Mesothelial cell of epicardium (in vitro differentiated cells): ENCODE measurements at places on chromosomes 11 and 22. TPM values are rescaled to one million over a fixed set of nuclear protein-coding genes. Genes with fewer than 3 reads are reported as not detected.

- H3K4me1 ChIP-seq: peaks cover 8% of the 10 kb centered on the region
- no peaks in the 10 kb centered on the region for H3K27me3 ChIP-seq
These were observed 3.2 kb downstream of the GPR152 start for GRCh38 chr11:67449116-67449844.

DNA sequence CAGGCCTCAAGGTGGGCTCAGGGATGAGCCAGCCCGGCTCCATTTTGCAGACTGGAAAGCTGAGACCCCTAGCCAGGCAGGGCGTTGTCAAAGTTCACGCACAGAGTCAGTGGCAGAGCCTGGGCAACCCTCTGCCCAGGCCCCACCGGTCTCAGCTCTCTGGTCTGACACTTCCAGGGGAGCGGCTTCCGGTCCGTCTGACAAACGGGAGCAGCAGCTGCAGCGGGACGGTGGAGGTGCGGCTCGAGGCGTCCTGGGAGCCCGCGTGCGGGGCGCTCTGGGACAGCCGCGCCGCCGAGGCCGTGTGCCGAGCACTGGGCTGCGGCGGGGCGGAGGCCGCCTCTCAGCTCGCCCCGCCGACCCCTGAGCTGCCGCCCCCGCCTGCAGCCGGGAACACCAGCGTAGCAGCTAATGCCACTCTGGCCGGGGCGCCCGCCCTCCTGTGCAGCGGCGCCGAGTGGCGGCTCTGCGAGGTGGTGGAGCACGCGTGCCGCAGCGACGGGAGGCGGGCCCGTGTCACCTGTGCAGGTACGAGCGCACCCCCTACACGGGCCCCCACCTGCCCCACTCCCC lies 36.0 kb downstream of the CD6 start:
- peaks cover 43% of the 10 kb centered on the region for H3K27me3 ChIP-seq
- H3K27ac ChIP-seq: no peak overlapping the region

- no peak overlapping the region for H3K4me3 ChIP-seq
- no peak for DNase-seq
- H3K36me3 ChIP-seq: peaks cover 54% of the 10 kb centered on the region
- H3K4me1 ChIP-seq: no peaks in the 10 kb centered on the region
- H3K27me3 ChIP-seq: no peaks in the 10 kb centered on the region
These were observed 98.5 kb downstream of the EHF start for GRCh38 chr11:34719303-34719848.

DNA sequence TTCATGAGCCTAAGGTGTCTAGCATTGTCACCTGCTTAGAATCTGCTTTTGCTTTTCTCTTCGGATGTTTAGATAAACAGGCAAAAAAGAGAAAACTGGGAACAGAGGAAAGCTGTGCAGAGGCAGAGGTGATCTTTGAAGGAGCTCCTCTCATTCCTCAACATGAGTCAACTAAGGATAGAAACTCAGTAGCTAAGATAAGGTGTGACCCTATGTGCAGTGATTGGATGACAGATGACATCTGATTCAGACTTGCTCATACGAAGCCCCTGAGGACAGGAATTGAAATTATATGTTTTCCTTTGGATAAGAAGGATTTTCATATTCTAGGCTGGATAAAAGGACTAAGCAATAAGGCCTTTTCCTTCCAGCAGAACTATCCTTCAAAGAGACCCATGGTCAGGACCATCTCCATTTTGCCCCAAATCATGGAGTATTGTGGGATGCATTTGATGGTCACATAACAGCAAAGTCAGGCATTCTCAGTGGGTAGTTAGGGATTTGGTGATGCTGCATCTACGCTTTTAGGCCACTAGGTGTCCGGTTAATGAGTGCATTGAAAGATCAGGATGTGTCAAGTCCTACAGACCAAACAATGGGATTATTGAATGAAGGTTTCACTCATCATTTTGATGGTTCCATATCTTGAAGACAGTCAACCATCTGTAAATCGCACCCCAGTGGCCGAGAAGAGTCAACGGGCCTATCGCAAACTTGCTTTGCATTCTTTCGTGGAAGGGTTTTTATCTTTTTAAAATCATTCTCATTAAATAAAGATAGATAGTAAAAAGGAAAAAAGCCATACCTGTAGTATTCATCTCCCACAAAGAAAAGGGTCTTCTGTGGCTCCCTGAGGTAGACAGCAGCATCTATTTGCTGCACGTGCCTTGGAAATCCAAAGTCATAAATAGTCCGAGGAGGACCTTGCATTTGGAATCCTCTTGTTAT lies 32.2 kb downstream of the MMP20 start:
- DNase-seq: no peak
- H3K36me3 ChIP-seq: no peaks in the 10 kb centered on the region
- no peak overlapping the region for H3K4me3 ChIP-seq

- peak; percentile 89 for DNase-seq
- H3K4me3 ChIP-seq: peak overlapping the region; percentile 66
- H3K27me3 ChIP-seq: peaks cover 71% of the 10 kb centered on the region
- H3K36me3 ChIP-seq: no peaks in the 10 kb centered on the region
These were observed 20.8 kb downstream of the DGCR6L start for GRCh38 chr22:20298803-20299745.

DNA sequence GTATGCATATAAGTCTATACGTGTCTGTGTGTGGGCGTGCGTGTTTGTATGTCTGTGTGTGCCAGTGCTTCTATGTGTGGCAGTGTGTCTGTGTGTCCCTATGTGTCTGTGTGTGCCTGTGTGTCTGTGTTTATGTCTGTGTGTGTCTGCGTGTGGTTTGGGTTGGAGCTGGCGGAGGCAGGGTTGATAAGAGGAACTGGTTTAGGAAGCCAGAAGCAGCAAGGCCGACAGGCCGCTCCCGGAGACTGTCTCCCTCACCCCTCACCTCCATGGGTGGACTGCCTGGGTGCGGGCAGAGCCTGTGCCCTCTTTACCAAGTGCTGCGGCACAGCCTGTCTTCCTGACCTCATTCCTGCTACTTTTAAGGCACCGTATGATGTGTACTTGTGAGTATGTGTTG lies 327.1 kb upstream of the B3GAT1 start:
- H3K4me1 ChIP-seq: peaks cover 31% of the 10 kb centered on the region
- H3K27ac ChIP-seq: no peak overlapping the region
- H3K27me3 ChIP-seq: no peaks in the 10 kb centered on the region
- no peak for DNase-seq

GRCh38 chr11:1310318-1310687 lies 871 bp upstream of the TOLLIP start:
- H3K4me3 ChIP-seq: peak overlapping the region; percentile 78
- H3K4me1 ChIP-seq: peaks cover 15% of the 10 kb centered on the region

DNA sequence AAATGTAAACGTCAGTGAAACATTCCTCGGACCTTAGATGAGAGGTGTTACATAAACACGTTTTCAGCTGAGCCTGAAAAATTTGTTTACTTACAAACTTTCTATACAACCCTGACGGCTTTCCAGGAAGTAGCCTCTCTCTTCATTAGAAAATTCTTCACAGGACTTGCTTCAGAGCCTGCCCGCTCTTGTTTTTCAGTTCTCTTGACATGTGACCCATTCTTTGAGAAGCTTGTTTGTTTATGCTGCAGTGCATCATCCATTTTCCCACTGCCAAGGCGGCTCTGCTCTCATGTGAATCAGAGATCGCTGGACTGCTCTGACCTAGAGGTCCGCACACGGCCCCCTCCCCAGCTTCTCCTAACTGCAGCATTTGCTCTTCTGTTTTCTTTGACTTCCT lies 47.9 kb upstream of the ARHGAP42 start:
- H3K27ac ChIP-seq: peak overlapping the region; percentile 77
- H3K4me3 ChIP-seq: peak overlapping the region; percentile 26
- H3K27me3 ChIP-seq: no peaks in the 10 kb centered on the region
- no peak for DNase-seq

- H3K27me3 ChIP-seq: no peaks in the 10 kb centered on the region
- peak overlapping the region; percentile 54 for H3K27ac ChIP-seq
- H3K4me3 ChIP-seq: no peak overlapping the region
- DNase-seq: no peak
These were observed 33.3 kb upstream of the OLFML1 start for GRCh38 chr11:7451952-7452494.

DNA sequence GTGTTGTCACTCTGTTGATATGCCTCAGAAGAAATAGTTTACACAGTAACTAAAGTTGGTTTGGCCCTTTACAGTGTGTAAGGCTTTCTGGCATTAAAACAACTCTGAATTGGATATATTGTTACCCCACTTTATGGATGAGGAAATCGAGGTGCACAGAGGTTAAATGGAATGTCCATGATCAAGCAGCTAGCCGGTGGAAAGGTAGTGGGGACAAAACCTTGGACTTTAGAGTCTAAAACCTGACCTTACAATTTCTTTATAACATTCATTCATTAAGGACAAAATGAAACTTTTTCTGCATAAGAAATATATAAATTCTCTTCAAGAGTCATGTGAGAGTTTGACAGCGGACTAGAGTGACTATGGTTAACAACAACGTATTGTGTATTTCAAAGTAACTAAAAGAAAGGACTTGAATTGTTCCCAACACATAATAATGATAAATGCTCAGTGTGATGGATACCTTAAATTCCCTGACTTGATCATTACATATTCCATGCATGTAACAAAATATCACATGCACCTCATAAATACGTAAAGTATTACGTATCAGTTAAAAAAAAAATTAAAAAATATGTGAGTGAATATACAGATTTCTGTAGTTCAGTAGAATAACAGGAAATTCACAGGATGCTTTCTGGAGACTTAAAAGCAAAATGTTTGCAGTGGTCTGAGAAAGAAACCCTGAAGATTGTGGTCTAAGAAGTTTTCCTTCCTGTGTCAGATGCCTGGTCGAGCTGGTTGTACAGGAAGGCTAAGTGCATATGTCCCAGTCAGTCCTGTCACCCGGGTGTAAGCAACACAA lies 51.0 kb downstream of the TEAD1 start:
- H3K36me3 ChIP-seq: no peaks in the 10 kb centered on the region
- no peak overlapping the region for H3K4me3 ChIP-seq
- peaks cover 95% of the 10 kb centered on the region for H3K4me1 ChIP-seq

DNA sequence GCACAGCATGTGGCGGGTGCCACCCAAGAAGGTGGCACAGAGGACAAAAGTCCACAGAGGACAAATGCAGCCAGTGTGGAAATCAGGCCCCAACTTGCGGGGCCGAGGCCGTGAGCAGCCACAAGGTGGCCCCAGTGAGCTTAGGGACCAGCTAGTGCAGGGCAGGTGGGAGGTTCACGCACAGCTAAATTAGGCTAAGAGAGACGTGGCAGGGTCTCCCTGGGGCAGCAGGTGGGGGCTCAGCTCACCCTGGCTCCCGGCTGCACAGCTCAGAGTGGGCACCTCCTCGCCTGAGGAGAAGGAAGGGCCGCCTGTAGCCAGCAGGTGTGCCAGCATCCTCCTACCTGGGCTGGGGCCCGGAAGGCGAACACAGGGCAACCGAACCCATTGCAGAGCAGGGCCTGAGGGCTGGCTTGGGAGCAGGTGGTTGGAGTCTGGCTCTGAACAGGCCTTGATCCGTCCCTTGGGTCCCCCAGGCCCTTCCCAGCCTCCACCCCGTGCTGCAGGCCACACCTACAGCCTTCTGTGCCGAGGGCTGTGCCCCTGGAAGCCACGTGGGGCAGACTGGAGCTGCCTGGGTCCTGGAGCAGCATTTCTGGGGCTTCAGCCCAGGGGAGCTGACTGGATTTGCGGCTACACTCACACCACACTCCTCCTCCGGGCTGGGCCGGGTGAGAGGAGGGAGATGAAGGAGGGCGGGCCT lies 26.1 kb upstream of the CELSR1 start:
- H3K27ac ChIP-seq: no peak overlapping the region
- no peaks in the 10 kb centered on the region for H3K27me3 ChIP-seq
- no peak overlapping the region for H3K4me3 ChIP-seq
- H3K36me3 ChIP-seq: no peaks in the 10 kb centered on the region
- DNase-seq: no peak
- H3K4me1 ChIP-seq: no peaks in the 10 kb centered on the region

GRCh38 chr22:44577391-44578109 lies 79.5 kb upstream of the RTL6 start:
- peaks cover 97% of the 10 kb centered on the region for H3K27me3 ChIP-seq
- no peak overlapping the region for H3K4me3 ChIP-seq
- no peaks in the 10 kb centered on the region for H3K36me3 ChIP-seq
- H3K4me1 ChIP-seq: peaks cover 15% of the 10 kb centered on the region
- peak; percentile 33 for DNase-seq
- H3K27ac ChIP-seq: no peak overlapping the region

GRCh38 chr11:75907906-75908527 lies 93.0 kb downstream of the UVRAG start:
- DNase-seq: no peak
- H3K36me3 ChIP-seq: peaks cover 10% of the 10 kb centered on the region
- H3K4me3 ChIP-seq: no peak overlapping the region
- H3K27ac ChIP-seq: no peak overlapping the region
- peaks cover 14% of the 10 kb centered on the region for H3K4me1 ChIP-seq

The FXYD6 gene
- total RNA-seq: 114 to 125 TPM (median 116 TPM) in 3 replicates

The MUC6 gene
- not detected in 3 replicates for total RNA-seq

The MUC2 gene
- 0.02 to 0.07 TPM (median 0.04 TPM) in 3 replicates for total RNA-seq
